ENCODE measurements at places on chromosomes 7 and 10. TPM values are rescaled to one million over a fixed set of nuclear protein-coding genes. Genes with fewer than 3 reads are reported as not detected.

The TSPAN33 gene
- 3.8 TPM for total RNA-seq

DNA sequence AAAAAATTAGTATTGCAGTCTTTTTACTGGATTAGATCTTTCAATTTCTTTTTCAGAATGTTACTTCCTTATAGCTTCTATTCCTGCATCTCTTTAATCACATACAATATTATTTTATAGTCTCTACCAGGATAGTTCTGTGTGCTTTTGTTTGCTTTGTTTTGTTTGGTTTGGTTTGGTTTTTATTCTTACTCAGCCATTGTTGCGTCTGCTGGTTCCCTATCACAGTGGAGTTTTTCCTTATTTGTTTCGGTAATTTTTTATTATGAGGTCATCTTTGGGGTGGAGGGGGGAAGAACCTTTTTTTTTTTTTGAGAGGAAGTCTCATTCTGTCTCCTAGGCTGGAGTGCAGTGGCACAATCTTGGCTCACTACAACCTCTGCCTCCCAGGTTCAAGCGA, 9.0 kb upstream of the BAIAP2L1 start:
- no peak for DNase-seq

DNA sequence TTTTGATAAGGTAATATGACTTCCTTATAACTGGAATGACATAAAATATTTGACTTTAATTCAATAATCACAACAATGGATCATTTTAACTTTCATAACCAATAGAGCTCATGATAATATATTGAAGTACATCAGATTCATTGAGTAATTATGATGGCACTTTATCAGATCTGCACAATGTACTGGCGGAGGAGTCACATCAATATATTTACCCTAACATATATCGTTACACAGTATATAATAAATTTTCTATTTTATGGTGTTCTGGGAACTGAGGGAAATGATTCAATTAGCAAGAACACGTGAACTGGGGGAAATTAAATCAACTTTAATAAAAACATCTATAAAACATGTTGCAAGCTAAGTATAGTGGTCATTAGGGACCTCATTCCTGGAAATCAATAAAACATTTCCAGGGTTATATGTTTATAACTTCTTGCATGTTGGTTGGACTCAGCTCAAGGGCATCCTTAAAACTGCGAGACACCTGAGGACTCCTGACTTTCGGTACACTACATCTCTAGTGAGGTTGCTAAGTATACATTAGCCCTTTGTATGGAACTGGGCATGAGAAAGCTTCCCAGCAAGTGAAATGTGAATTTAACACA, 254.0 kb downstream of the KCND2 start:
- DNase-seq = no peak

The TAS2R41 gene
- not detected for total RNA-seq

DNA sequence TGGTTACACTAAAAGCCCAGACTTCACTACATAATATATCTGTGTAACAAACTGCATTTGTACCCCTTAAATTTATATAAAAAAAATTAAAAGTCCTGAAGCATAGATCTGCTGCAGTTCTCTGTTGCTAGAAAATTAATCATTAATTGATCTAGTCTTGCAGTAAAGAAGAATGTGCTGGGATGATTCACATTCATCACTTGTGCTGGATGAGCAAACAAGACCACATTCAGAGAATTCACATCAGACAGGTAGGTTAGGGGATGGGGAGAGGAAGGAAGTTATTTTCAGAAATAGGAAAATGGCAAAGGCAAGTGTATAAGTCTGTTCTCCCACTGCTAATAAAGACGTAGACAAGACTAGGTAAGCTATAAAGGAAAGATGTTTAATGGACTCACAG, 1019.0 kb downstream of the KCNMA1 start:
- DNase-seq = no peak

The ASB10 gene
- not detected for total RNA-seq

- DNase-seq = no peak
Measured at GRCh38 chr7:20193242-20193777, 23.9 kb downstream of the MACC1 start.

The SLC26A3 gene
- 1,169 TPM for total RNA-seq

The LRWD1 gene
- total RNA-seq = 19.6 TPM

- no peak for DNase-seq
Measured at GRCh38 chr10:119502209-119502608, 40.3 kb downstream of the RGS10 start.

Measured in colonic mucosa (tissue), 4 donors.